Activated naive CD4-positive, alpha-beta T cell (primary cell): ENCODE measurements at places on chromosomes 3 and 15.

GRCh38 chr3:125072749-125073389 is 17.1 kb upstream of the HEG1 start:
- no peak for DNase-seq

GRCh38 chr3:49647741-49648140 is 26.4 kb upstream of the APEH start:
- DNase-seq: no peak

DNA sequence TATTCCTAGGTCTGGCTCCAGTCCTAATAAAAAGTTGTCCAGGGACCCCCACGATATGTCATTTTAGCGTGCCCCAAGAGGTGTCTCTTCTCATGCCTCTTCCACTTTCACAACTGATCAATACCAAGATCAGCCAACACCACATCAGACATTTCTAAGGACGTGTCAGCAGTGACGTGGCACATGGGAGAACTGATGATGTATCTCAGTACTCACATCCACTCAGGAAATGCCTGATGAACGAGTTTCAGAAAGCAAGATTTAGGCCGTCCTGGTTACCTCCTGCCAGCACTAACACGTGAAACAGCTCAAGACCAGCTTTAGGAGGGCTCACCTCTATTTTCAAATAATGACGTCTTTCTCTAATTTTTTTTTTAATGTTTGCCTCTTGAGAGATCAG is 19.6 kb downstream of the VGLL4 start:
- no peak for DNase-seq

GRCh38 chr3:114154321-114154821 is 24.5 kb downstream of the DRD3 start:
- no peak for DNase-seq

- no peak for DNase-seq
Observed at GRCh38 chr15:60766391-60767128, 287.6 kb upstream of the ICE2 start.

- no peak for DNase-seq
Observed at GRCh38 chr3:12822725-12823373, 18.5 kb downstream of the RPL32 start.

GRCh38 chr15:40337597-40337996 is 3.1 kb downstream of the CCDC9B start:
- DNase-seq: no peak

- no peak for DNase-seq
Observed at GRCh38 chr3:5442786-5443138, 255.3 kb downstream of the EDEM1 start.

DNA sequence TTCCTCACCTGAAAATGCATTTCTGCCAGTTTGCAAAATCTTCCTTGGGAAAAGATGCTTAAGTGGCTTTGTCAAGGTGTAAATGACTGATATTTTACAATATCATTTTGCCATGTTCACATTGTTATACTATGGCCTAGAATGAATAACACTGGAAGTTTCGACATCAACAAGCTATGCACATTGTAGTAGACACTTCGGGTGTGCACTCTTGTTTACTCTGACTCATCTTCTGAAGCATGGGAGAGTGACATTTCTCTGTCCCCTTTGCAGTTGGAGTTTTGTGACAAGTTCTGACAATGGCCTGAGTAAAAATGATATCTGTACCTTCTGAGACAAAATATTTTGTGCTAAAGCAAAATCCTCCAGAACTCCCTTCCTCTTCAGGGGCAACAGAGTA is 567.0 kb upstream of the RGMA start:
- no peak for DNase-seq

GRCh38 chr15:37102305-37103162 is 2.2 kb upstream of the MEIS2 start:
- DNase-seq: no peak

GRCh38 chr3:155714295-155714718 is 30.6 kb downstream of the PLCH1 start:
- no peak for DNase-seq

DNA sequence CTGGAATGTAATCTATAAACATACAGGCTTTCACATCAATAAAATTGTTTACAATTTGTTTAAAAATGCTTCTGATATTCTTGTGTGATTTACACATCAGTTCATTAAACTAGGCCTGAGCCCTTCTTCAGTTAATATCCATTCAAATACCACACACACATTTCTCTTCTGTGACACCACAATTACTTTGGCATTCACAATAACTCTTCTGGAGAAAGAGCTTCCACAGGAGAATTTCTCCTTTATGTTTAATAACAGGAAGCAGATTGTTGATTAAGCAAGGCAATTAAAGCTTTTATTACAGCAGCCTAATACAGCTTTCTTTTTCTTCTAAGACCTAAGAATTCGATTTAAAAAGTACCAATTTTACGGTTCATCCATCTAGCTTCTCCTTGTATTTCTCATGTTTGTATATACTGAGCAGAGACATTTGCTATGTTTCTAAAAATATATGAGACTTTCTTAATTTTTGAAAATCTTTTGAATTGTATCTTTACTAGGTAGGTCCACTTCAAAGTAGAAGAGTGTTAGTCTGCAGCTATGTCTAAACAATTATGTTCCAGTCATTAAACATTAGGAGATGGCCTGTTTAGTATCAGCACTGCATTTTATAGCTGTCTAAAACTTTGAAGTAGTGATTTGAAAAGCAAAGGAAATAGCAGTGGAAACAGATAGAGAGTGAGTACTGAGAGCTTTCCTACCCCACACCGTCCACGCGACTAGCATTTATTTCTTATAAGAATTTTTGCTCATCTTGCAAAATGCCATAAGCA is 511.1 kb upstream of the UBE2E2 start:
- DNase-seq: no peak

GRCh38 chr3:56157693-56158362 is 310.4 kb downstream of the ERC2 start:
- no peak for DNase-seq

DNA sequence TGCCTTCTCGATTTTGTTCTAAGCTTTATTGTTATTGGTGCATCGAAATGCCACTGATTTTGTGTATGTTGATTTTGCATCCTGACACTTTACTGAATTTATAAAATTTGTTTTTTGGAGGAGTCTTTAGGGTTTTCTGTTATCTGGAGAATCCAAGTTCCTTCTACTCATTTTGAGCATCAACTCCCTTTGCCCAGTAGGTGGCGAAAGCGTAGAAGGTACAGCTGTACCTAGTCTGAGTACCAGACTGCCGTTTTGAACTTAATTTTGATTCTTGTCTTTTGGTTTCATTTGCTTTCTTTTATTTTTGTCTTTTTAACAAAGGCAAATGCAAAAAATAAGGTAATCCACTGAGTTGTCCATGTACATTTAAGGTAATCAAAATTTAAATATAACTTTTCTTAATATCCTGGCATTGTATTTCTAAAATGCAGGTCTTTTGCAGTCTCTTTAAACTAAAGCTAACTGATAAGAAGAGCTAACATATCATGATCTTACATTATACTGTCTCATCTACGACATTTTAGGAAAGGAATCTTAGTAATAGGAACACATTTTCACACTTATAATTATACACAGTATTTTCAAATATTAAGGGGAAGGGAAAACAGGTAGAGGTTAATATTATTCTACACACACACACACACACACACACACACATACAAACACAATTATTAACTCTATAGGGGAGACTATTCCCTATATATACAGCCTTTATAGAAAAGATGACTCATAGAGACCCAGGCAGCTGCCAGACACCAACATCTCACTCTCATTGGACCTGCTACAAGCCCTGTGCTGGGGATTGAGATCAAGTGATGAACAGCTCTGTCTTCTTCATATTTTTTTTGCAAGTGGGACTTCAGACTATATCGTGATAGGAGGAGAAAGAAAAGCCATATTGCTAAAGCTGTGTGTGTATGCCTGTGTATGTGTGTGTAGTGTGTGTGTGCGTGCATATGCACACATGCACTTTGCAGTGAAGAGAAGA is 71.8 kb downstream of the SYNPR start:
- no peak for DNase-seq

DNA sequence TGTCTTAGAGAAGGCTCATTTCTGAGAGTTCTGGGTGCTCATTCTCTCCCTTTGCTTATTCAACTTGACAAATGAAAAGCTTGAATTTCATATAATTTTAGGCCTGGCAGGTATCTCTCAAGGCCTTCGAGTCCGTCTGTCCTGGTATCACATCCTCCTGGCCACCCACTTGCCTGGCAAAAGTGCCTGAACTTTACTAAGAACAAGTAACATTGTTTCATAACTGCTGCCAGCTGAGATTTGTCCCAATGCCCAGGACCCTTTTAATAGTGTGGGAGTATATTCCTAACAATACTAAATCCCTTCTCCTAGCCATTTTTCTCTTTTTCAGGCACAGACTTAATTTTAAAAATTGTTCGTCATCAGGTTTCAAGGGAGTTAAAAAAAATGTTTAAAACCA is 18.1 kb downstream of the LARP6 start:
- no peak for DNase-seq

- DNase-seq: no peak
Observed at GRCh38 chr3:161212906-161213305, 8.2 kb upstream of the NMD3 start.

DNA sequence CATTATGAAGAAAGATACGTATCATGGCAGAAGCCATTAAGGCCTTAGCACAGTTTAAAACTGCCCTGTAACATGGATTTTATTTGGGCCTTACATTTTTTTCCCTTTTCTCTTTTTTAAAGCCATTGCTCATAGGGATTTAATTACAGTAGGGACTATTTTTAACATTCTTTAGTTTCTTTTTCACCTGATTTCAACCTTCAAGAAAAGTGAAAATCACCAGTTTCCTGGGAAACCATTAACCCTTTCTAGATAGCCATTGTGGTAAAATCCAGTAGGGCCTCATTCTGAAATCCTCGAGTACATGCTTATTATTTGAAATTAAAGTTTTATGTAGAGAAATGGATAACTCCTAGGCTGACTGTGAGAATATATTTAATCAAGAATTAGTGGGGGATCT is 3.1 kb downstream of the SPRED1 start:
- DNase-seq: no peak

- DNase-seq: no peak
Observed at GRCh38 chr3:140251678-140252077, 316.7 kb downstream of the CLSTN2 start.

- DNase-seq: no peak
Observed at GRCh38 chr15:42456531-42456930, 34.4 kb downstream of the ZNF106 start.

GRCh38 chr3:148510116-148510515 is 187.6 kb upstream of the AGTR1 start:
- no peak for DNase-seq

DNA sequence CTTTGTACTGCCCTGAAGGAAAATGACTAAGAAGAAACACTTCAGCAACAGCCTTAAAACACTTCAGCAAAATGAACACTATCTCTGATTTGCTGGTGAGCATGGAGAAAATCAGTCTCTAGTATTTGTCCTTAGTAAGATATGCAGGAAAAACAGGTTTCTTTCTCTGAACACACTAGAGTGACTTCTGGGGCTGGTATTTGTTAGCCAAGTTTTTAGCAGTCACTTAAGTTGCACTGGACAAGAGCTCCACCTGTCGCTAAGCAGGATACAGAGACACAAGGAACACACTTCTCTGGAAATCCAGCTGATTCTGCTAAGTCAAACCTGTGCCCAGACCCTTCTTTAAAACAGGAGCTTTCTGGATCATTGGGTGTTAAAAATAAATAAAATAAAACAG is 65.3 kb downstream of the CHAC1 start:
- DNase-seq: no peak

DNA sequence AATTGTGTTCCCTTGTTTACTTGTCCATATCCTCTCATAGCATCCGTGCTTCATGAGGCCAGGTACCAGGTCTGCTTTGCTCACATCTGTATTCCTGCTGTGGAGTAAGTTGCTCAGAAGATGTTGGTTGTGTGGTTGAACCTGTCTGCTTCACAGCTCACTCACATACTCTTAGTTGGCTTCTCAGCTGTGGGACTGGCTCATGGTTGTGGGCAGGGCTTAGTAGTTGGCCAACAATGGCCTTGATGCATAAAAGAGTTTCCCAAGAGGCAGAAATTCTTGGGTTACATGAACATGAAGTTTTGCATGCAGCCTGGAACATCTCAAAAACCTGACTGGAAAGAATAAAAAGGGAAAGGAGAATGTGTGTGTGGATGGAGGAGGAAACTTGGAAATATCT is 17.0 kb downstream of the CELF6 start:
- DNase-seq: no peak

- DNase-seq: no peak
Observed at GRCh38 chr3:172100482-172100881, 61.1 kb downstream of the FNDC3B start.

- no peak for DNase-seq
Observed at GRCh38 chr3:131371688-131372066, 9.9 kb upstream of the NUDT16 start.

GRCh38 chr15:89666858-89667705 is 11.8 kb upstream of the KIF7 start:
- DNase-seq: no peak

DNA sequence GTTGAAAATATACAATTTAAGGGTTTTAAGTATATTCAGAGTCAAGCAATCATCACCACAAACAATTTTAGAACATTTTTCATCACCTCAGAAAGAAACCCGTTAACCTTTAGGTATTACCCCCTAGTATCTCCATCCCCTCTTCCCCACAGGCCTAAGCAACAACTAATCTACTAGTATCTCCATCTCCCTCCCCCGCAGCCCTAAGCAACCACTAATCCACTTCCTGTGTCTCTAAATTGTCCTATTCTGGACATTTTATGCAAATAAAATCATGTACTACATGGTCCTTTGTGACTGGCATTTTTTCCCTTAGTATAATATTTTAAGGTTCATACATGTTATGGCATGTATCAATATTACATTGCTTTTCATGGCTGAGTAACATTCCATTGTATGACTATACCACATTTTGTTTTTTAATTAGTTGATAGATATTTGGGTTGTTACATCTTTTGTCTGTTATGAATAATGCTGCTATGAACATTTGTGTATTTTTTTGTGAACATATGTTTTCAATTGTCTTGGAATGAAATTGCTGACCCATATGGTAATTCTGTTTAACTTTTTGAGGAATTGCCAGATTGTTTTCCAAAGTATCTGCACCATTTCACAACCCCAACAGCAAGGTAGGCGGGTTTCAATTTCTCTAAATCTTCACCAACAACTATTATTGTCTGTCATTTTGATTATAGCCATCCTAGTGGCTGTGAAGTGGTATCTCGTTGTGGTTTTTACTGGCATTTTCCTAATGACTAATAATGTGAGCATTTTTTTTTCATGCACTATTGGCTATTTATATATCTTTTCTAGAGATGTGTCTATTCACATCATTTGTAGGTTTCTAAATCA is 215.6 kb upstream of the CD96 start:
- DNase-seq: no peak

GRCh38 chr3:33645060-33645647 is 72.9 kb downstream of the CLASP2 start:
- no peak for DNase-seq

GRCh38 chr3:112973325-112974177 is 1.4 kb downstream of the CD200R1 start:
- no peak for DNase-seq

DNA sequence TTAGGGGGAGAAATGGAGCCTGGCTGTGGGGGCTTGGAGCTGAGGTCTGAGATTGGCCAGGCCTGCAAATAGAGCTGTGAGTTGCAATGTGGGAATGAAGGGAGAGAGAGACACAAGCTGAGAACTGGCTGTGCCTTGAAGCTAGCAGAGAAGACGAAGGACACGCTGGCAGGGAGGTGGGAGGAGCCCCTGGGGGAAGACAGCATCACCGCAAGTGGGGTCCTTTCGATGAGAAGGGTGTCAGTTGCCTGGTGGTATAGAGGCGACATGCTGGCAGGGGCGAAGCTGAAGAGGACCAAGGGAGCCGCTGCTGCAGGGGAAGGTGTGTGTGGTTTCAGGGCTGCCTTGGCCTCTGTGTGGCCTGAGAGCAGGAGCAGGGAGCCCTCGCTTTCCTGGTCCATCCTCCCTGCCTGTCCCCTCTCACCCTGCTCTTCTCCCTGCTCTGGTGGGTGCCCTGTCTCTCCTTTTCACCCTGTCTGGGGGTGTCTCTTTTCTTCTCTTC is 5.5 kb downstream of the RHCG start:
- no peak for DNase-seq
